ENCODE measurements at places on chromosomes 7 and 10. TPM values are rescaled to one million over a fixed set of nuclear protein-coding genes. Genes with fewer than 3 reads are reported as not detected.

The SPDYE6 gene
- total RNA-seq = not detected

The PAPOLB gene
- total RNA-seq = not detected

The SAP25 gene
- 7.6 TPM for total RNA-seq

The KIAA1217 gene
- 2.6 TPM for total RNA-seq

The FBXL13 gene
- total RNA-seq = 0.45 TPM

The CDC14C gene
- not detected for total RNA-seq

The FBXO24 gene
- total RNA-seq = 5.6 TPM

GRCh38 chr10:110698340-110698739 is 54.2 kb downstream of the RBM20 start:
- ATAC-seq = no peak

- ATAC-seq = no peak
These were observed 3.9 kb downstream of the LSMEM1 start for GRCh38 chr7:112484671-112485167.

- no peak for ATAC-seq
These were observed 240.5 kb downstream of the GLI3 start for GRCh38 chr7:41996381-41997035.

DNA sequence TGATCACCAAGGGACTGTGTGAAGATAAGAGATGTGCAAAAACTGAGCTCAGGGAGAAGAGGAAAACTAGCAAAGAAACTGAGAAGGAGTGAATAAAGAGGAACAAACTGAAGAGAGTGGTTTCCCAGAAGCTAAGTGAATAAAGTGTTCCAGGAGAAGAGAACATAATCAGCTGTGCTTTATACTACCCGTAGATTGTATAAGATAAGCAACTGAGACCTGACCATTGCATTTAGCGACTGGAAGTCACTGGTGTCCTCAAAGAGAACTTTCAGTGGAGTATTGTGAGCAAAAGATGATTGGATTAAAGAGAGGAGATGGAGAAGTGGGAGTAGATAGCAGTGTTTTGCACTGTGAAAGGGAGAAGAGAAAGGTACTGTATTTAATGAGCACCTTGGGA is 14.6 kb downstream of the PHTF2 start:
- ATAC-seq = peak; percentile 54

GRCh38 chr10:89543841-89544240 is 8.4 kb upstream of the SLC16A12 start:
- no peak for ATAC-seq

- no peak for ATAC-seq
These were observed 77.5 kb downstream of the NKX6-2 start for GRCh38 chr10:132708441-132708840.

GRCh38 chr10:34713875-34714274 is 101.2 kb downstream of the PARD3 start:
- no peak for ATAC-seq

DNA sequence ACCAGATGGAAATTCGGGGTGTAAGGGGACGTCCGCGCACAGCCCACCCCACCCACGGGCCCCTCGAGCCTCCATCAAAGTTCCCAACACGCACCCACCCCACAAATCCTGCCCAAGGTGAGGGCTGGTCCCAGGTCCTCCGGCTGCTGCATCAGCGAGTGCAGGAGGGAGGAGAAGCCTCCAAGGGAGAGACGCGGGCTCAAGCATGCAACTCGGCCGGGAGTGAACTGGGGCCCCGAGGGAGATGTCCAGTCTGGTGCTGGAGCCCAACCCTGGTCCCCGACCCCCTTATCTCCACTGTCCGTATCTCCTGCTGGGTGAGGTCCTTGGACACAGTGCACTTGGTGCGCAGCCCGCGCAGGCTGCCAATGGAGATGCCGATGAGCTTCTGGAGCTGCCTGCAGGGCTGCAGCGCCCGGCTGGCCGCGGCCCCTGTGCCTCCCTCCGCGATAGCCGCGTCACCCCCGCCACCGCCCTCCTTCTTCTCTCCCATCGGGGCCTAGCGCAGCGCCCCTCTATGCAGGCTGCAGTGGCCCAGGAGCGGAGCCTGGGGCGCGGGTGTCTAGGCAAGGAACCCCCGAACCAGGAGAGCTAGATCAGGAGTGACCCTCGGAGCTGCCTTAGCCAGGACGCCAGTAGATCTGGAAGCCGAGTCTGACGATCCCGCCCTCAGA is 489.2 kb downstream of the ZNF33B start:
- no peak for ATAC-seq

DNA sequence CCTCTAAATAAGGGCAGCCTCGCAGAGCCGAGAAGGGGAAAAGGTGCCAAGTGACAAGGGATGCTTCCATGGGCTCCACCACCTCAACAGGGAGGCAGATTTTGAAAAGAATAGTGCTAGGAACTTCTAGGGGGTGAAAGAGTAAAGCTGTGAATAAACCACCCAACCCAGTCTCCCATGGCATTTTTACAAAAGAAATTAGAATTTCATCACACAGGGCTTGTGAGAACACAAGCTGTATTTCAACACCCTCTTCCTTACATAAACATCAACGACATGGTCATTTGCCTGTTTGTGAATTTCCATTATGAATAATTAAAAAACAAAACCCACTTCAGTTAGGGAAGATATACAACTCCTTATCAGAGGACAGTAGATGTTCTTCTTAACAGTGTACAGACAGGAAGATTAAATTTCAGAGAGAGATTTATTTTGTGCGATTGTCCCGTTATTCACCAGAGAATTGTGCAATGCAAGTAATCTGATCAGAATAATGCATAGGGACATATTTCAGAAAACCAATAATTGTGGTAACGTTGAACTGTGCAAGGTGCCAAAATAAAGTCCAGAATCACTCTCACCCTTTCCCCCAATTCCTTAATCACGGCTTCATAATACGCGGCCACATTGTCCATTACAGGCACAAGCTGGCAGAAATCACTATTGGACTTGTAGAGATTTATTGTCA is 207.8 kb upstream of the MGMT start:
- ATAC-seq = no peak

DNA sequence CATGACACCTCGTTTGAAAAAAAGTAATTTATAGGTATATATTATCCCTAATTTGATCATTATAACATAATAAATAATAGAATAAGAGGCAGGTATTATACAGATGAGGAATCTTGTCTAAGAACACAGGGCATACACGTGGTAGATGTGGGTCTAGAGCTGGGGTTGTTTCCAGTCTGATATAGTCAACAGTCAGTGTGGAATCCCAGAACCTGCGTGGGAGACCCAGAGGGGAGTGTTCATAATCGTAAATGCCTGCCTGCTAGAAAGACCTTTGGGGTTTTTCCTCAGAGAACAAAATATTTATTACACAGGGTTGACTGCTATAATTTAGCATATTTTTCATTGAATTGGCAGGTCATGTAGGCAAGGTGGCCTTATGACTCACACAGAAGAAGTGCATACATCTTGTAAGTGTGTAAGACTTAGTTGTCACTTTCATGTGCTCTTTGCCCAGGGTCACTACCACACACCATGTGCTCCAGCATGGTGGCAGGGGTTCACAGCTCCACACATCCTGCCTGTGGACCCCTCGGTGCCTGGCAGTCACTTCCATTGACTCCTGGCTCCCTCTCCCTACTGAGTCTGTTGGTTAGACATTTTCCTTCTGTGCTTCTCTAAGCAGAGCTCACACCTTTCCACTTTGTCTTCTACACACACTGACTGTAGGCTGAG is 94.9 kb upstream of the IKZF1 start:
- ATAC-seq = peak; percentile 68

DNA sequence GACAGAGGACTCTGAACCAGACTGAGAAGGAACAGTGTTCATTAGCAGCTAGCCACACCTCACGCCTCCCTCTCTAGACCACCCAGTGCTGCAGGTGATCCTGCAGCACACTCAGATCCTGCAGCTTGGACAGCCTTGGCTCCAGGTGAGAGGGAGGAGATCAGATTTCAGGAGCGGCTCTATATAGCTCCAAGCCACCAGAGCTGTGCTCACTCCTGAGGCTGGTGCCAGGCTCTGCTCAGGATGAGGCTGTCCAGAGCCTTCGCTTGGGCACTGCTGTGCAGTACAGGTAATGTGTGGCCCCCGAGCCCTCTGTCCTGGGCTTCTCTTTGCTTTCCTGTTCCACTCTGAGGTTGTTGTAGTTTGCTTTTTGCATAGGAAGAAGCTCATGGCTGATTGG is 42.4 kb downstream of the C10orf120 start:
- ATAC-seq = no peak

DNA sequence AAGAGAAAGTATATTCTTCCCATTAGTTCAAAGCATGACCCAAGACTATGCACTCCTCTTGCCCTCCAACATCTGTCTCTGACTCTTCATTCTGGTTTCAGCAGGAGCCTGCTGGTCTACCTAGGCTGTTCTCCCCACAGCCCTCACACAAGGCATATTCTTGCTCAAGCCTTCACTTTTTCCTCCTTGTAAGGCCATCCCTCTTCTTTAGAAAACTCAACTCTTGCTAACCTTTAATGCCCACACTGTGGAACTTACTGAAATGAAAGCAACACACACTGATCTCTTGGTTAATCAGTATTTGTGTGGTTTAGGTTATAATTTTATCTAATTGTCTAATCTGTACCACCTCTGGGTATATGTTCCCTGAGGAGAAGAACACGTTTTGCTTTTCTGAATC is 75.8 kb downstream of the PRKCQ start:
- peak; percentile 50 for ATAC-seq

- ATAC-seq = peak; percentile 33
These were observed 441 bp downstream of the BMI1 start for GRCh38 chr10:22321156-22321923.

DNA sequence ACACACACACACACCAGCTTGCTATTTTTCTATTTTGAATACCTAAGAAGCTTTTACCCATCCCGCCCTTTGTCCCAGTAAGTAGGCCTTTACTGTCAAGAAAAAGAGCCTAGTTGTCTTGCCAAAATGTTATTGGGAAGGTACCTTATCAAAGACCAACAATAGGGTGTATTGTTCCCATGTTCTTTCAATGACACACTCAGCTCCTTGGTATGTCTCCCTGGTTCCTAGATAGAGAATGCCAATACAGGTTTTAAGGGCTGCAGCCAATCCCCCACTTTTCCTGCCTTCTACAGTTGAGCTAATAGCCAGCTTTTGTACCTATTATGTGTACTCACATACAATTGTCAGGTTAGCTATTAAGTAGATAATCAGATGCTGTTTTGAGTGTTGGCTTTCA is 92.0 kb upstream of the LRRTM3 start:
- ATAC-seq = no peak

GRCh38 chr10:132856869-132857524 is 71.0 kb upstream of the NKX6-2 start:
- no peak for ATAC-seq

- ATAC-seq = no peak
These were observed 902.6 kb upstream of the MBL2 start for GRCh38 chr10:53675177-53675576.

DNA sequence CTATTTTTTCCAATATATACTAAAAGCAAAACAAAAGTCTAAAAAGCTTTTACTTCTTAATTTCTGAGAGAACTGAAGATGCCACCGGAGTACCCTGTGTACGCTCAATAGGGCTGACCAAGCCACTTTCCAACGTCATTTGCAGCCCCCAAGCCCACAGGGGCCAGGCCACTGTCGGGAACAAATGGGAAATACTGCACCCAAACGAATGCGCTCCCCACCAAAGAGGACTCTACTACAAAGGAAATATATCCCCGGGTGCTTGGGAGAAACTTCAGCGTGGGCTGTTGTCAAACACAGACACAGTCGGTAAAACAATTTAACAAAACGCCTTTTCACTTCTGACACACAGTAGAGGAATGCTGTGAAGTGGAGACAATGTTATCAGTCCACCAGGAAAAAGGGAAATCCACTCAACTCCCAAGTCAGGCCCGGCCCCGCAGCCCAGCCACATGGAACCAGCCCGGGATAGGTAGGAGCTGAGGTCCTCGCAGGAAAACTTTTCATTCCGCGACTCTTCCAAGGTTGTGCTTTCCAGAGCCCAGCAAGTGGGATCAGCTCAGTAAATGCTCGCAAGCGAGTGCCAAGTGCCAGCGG is 1.4 kb downstream of the PARD3 start:
- no peak for ATAC-seq

DNA sequence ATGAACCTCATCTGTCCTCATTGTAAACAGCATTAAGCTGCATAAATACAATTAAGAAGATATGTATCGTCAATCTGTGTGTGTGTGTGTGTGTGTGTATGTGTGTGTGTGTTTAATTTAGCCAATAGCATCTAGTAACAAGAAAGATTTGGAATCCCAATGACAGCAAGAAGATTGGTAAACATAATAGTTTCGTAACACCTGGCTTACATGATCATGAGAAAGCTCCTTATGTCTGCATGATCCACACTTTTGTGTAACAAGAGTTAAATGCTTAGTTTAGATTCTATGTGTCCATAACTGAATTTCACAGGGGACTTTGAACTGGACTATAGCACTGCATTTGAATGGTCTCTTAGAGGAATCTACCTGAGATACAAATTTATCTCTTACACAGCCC is 191.0 kb upstream of the BET1 start:
- no peak for ATAC-seq

GRCh38 chr10:15712883-15713282 is 6.8 kb downstream of the ITGA8 start:
- no peak for ATAC-seq

DNA sequence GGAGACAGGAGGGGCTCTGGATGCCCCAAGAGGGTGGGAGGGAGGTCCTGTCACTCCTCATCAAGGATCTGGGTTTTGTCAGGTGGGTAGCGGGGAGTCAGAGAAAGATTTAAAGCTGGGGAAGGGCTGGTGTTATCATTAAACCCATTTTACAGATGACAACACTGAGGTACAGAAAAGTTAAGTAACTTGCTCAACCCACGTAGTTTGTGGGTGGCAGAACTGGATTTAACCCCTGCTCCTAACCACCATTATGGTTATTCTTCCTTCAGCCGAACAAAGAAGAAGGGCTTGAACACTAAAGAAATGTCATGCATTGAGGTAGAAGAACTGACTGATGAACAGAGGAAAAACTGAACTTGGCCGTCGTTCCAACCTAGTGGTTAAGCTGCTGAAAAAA is 24.9 kb upstream of the PRKAG2 start:
- ATAC-seq = no peak

DNA sequence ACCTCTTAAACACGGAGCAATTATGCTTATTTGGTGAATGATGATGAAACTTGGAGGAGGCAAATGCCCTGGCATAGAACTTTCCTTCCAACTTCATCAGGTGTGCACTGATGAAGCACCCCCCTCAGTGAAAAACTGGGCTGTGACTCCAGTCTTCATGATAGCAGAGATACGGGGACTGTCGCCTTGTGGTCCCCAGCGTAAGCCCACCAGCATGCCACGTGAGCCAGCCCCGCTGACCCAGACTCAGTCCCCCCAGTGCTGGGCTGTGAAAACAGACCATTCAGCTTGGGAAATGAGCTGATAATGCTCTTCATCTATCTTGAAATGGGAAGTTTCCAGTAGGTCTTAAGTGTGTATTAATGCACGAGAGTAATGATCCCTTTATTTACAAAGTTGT is 177.0 kb downstream of the SNX10 start:
- ATAC-seq = no peak

- ATAC-seq = no peak
These were observed 30.2 kb upstream of the GIMAP8 start for GRCh38 chr7:150420242-150420641.

DNA sequence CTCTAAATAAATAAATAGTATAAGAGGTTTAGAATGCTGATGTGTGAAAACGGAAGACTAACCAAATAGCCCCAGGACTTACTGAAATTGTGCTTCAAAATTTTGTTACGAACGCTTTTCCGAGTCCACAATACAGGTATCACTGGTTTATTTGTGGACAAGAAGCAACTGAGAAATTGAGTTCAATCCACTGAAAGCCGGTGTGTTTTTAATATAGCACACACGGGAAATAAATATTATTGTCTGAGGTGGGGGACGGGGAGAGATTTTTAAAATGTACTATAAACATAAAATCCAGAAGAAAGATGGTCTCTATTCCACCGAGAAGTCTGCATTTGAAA is 598 bp downstream of the SLC16A12 start:
- ATAC-seq = no peak

GRCh38 chr7:13352677-13353076 is 636.8 kb downstream of the ETV1 start:
- ATAC-seq = no peak
